ENCODE measurements at places on chromosomes 6 and 20. TPM values are rescaled to one million over a fixed set of nuclear protein-coding genes. Genes with fewer than 3 reads are reported as not detected.

The KCNS1 gene
- total RNA-seq: 0.45 TPM

The MAP7 gene
- 2.9 TPM for total RNA-seq

The EPPIN gene
- 0.26 TPM for total RNA-seq

- no peak for ATAC-seq
These were observed 2.6 kb downstream of the HCRTR2 start for GRCh38 chr6:55176958-55177357.
